NCI-H446 (cell line): ENCODE measurements at places on chromosomes 12 and 14.

GRCh38 chr12:55703901-55704761 is 3.6 kb downstream of the ITGA7 start:
- no peak for DNase-seq

GRCh38 chr12:42508913-42509460 is 80.6 kb downstream of the PRICKLE1 start:
- no peak for DNase-seq

DNA sequence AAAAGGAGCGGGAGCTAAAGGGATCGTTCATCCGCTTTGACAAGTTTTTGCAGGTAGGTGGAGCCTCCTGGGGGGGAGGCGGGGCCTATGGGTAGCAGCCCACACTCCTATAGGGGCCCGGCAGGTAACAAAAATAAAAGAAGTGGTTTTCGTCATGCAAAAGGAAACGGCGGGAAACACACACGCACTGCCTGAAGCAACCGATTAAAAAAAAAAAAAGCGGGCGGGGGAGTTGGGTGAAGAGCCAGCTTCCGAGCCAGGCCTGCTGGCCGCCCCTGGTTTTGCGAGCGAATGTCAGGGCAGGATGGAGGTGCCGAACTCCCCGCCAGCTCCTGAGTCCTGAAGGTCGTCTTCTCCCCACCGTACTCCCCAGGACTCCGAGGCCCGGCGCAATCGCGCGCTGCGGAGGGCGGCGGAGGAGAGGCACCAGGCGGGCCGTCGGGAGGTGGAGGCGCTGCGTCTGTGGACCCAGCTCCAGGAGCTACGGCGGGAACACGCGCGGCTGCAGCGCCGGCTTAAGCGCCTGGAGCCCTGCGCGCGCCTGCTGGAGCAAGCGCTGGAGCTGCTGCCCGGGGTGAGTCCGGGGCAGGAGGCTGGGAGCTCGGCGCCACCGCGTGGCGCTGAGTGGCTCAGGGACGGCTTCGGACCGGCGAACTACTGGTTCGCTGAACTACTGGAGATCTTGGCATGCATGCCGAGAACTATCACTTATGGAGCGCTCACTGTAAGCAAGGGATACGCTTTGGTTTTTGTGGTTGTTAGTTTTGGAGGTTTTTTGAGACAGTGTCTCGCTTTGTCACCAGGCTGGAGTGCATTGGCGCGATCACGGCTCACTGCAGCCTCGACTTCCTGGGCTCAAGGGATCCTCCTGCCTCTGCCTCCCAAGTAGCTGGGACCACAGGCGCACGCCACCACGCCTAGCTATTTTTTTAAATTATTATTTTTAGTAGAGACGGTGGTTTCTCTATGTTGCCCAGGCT is 3.6 kb downstream of the CFAP73 start:
- no peak for DNase-seq

- DNase-seq: no peak
Observed at GRCh38 chr14:84991021-84991420, 538.9 kb upstream of the FLRT2 start.

GRCh38 chr12:20946732-20947131 is 136.2 kb downstream of the SLCO1B3 start:
- DNase-seq: peak; percentile 58

DNA sequence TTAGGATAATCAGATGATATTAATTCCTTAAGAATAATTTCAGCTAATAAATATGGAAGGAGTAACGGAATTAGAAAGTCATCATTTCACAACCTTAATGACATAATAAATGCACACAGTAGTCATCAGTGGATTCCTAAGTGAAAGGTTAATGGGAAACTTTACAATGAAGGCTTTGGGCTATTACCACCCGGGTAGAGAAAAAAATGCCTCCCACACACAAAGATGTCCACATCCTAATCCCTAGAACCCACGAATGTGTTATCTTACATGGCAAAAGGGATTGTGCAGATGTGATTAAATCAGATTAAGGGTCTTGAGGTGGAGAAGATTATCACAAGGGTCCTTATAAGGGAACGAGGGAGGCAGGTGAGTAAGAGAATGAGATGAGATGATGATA is 5.6 kb downstream of the TMED10 start:
- no peak for DNase-seq

DNA sequence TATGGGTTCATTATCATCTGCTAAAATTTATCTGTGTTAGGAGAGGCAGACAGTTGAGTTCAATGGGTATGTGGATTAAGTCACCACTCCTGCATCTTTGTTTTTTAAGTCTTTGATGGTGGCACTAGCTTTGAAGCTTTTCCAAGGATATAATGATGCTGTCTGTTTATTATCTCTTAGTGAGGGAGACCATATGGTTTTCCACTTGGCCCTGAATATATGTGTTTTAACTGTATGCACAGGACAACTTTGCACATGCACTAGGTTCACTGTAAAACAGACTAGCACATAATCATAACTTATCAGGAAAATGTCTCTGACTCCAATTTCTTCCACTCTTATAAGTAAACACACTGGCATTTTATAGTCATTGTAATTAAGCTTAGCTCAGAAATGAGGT is 8.9 kb downstream of the OR6C74 start:
- no peak for DNase-seq

GRCh38 chr12:124543052-124543589 is 24.3 kb downstream of the NCOR2 start:
- no peak for DNase-seq

GRCh38 chr14:89519040-89519439 is 102.0 kb upstream of the FOXN3 start:
- no peak for DNase-seq

- DNase-seq: no peak
Observed at GRCh38 chr12:28024231-28024995, 51.9 kb upstream of the PTHLH start.

DNA sequence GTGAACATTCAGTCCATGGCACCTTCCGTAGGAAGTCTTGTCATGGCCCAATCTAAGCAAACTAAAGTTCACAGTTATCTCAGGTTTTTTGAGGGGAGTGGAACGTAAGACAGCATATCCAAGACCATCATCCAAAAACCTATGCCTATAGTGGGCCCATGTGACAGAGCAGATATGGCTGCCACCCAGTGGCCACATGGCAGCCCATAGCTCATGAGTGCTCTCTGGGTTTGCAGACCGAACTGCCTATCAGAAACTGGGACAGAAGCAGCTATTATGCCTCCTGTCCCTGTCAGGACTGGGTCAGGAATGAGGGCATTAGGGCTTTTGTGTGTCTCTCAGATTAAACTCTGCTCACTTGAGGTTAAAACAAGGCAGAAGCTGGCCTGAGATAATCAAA is 503.7 kb downstream of the NRXN3 start:
- no peak for DNase-seq

GRCh38 chr14:101627915-101628262 is 66.6 kb downstream of the DIO3 start:
- no peak for DNase-seq

DNA sequence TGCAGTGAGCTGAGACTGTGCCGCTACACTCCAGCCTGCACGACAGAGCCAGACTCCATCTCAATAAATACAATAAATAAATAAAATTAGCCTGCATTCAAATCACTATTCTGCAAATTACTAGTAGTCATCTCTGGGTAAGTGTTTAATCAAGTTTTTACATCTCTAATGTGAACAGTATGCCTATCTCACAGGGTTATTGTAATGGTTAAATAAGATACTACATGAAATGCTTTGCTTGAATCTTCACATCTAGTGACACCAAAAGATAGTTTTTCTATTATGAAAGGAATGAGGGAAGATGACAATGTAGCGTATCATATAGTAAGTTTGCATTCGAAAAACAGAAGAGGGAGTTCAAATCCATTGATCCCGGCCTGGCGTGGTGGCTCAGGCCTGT is 2.1 kb downstream of the SRSF9 start:
- DNase-seq: no peak

GRCh38 chr14:21723431-21724045 is 49.9 kb upstream of the OR4E1 start:
- DNase-seq: no peak

GRCh38 chr12:103780093-103780440 is 61.0 kb downstream of the NT5DC3 start:
- no peak for DNase-seq

DNA sequence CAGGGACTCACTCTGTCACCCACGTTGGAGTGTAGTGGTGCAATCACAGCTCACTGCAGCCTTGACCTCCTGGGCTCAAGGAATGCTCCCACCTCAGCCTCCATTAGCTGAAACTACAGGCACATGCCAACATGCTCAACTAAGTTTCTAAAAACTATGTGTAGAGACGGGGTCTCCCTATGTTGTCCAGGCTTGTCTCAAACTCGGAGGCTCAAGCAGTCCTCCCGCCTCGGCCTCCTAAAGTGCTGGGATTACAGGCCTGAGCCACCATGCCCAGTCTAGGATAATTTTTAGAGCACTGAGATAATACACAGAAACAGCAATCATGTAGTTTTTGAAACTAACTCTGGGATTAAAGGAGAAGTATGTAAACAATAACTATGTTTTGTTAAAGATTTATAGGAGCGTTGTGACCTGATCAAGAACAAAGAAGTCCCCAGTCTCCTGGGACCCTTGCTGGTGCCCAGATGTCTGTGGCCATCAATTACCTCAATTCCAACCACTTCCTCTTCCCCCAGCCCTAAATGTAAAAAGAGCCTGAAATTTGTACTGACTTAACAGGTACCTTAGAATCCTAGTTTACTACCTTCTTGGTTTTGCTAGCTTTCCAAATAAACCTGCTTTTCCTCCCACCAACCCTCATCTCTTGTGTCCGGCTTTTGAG is 28.9 kb upstream of the EGLN3 start:
- DNase-seq: no peak

DNA sequence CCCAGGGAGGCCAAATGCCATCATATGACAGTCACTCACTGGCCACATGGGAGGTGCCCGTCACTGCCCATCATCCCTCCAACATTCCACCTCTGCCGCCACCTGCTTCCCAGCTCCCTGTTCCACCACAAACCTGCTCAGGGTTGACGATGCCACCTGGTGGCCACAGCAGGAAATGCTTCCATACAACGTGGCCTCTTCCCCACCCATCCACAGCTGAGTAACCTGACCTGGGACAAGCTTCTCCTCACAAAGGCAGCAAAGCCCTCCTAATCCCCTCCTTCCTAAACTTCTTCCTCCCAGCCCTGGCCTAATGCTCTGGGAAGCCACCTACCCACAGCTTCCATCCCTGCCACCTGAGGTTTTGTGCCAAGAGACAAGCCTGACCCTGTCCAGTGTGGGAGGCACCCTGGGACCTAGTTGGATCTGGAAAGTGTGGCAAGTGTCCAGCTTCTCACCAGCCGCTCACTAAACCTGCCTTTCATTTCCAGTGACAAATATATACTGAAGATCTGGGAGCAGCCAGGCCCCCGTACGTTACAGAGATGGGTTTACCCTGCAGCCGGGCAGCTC is 4.3 kb downstream of the DEGS2 start:
- peak; percentile 33 for DNase-seq

GRCh38 chr12:93609281-93610192 is 37.1 kb downstream of the SOCS2 start:
- no peak for DNase-seq

GRCh38 chr14:89996963-89997362 is 41.2 kb downstream of the TDP1 start:
- no peak for DNase-seq

GRCh38 chr12:132429602-132429945 is 60.4 kb upstream of the FBRSL1 start:
- DNase-seq: peak; percentile 76

DNA sequence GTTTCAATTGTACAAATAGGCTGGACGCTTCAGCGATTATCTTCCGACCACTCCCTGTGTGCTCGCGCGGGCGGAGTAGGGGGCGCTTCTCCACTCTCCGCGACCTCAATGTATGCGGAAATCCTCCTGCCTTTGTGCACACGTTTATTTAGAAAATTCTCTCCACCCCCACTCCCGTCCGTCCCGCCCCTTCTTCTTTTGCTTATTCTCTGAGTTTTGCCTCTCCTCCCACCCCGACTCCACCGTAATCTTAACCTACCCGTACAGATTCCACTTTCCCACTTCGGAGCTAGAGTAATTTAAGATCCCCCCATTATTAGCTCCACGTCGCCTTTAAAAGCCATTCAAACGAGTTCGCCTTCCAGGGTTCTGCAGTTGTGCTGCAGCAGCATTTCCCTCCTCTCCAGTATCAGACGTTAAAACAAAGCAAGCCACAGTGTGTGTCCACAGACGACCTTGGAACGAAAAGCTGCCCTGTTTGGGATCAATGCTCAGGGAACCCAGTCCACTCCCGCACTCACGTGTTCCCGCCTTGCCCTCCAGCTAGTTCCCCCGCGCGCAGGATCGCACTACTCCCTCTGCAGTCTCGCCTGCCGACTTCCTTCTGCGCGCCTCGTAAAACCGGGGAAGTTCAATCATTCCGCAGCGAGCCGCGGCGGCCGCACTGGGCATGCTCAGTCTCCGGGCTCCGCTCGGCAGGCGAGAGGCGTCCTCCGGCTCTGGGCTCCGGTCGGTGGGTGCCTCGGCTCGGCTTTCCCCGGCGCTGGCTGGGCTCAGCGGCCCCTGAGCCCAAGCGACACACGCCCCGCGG is at the start of gene ANO6:
TSS of gene ANO6 (plus strand) at position 677 of the 811 bp plus-strand sequence. CDS start 227 bp downstream, outside the sequence.
- DNase-seq: peak; percentile 62

DNA sequence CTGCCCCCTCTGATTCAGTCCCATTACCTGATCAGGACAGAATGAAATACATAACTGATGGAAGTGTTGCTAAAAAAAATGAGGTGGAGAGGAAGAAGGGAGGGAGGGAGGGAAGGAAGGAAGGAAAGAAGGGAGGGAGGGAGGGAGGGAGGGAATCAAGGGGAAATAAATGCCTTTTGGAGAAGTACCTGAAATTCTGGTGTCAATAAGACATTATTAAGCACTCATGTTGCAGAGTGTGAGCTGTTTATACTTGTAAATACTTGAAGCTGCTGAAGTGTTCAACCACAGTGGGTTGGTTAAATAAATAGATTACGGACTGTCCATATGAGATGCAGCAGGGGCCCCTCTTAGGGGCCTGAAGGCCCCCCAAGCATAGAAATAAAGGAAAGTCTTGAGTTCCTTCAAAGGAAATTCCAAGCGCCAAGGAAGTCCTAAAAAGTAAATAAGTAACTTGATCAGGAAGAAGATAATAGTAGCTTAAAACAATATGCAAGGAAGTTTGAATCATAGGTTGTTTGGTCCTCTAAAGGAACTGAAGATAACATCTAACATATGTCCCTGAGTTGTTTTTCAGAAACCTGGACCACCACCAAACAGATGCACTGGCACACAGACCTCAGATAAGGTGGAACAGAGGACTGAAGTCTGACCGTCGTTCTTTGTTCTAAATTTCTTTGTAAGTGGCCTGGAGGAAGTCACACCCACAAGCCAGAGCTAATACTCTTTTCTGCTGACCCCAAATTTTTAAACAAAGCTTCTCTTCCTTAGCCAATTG is 110.8 kb downstream of the SEC23A start:
- no peak for DNase-seq

DNA sequence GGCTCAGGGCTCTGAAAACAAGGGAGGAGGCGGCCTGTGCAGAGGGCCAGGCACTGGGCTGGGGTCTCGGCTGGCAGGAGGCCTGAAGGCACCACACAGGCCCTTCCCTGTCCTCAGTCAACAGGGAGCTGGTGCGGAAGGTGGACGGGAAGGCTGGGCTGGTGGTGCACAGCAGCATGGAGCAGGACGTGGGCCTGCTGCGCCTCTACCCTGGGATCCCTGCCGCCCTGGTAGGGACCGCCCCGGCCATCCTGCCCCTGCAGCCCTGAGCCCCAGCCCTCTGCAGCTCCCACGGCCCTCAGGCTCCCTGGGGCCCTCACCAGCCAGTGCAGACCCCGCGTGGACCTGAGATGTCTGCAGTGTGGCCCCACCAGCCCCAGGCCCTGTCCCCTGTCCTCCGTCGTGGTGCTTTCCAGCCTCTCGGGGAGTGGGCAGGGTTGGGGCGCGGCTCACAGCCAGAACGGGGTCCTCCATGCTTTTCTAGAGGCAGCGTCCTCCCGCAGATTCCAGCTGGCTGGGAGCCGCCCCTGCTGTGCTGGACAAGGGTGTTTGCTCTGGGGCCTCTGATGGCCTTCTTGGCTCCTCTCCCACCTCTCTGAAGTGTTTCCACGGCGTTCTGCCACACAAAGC is 18.1 kb downstream of the ASPG start:
- no peak for DNase-seq
